ENCODE measurements at places on chromosomes 4 and X.

DNA sequence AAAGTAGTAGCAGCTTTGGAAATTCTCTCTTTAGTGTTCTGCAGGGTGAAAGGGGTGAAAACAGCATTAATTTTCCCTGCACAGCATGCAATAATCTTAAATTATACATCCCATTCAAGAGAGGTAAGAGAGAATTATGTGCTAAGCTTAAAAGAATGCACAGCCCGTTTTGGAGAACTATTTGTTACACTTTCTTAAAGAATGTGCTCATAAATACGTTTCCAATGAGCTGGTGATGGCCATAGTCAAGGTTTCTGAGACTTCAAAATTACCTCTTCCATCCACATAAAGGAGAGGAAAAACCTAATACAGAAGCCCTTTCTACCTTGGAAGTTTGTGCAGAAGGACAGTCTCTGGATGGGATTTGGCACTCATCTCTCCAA lies 766.7 kb upstream of the TENM3 start:
- no peak for DNase-seq

- peak; percentile 40 for DNase-seq
Measured at GRCh38 chr4:11428899-11429698, 405 bp upstream of the HS3ST1 start.

DNA sequence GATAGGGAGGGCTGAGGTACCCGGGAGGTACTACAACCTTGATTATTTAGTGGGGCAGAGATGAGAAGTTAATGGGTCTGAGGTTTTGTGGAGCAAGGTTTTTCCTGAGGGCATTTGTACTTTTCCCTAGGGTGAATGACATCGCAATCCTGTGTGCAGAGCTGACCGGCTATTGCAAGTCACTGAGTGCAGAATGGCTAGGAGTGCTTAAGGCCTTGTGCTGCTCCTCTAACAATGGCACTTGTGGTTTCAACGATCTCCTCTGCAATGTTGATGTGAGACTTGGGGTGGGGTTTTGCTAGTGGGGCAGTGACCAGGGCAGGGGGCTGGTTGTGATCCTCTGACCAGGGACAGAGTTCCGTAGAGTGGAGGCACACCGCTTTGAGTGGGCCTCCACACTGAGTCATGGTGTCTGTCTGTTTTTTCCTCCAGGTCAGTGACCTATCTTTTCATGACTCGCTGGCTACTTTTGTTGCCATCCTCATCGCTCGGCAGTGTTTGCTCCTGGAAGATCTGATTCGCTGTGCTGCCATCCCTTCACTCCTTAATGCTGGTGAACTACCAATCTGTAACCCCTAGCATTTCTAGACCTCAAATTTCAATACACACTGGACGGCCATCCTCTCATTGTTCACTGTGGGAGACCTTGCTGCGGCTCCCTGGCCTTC lies 9.9 kb downstream of the MED12 start:
- no peak for DNase-seq

- no peak for DNase-seq
Measured at GRCh38 chrX:115503099-115503498, 57.9 kb upstream of the PLS3 start.

DNA sequence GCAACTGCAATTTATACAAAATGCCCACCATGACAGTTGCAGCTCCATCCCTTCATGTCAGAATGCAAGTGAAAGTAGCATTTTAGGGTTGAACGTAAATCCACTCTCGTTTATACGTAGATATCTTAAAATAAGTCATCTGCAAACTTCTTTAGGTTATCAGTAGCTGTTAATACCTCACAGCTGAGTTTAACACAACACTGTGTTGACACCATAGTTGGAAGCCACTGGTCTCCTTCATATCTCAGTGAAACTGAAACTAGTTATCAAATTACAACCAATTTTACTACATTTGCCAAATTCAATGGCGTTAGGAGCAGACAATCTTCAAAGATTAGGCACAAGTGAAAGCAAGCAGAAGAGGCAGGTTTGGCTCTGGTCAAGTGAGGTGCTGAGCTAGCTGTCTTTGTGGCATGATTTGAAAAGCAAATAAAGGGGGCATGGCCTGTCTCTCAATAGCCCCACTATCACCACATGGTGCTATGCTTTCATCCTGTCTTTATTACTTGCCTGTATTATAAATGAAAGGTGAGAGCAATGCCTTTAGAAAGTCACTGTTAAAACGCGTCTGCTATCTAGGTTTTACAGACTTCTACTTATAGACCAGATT lies 12.3 kb downstream of the PPP3CA start:
- DNase-seq, result no peak

DNA sequence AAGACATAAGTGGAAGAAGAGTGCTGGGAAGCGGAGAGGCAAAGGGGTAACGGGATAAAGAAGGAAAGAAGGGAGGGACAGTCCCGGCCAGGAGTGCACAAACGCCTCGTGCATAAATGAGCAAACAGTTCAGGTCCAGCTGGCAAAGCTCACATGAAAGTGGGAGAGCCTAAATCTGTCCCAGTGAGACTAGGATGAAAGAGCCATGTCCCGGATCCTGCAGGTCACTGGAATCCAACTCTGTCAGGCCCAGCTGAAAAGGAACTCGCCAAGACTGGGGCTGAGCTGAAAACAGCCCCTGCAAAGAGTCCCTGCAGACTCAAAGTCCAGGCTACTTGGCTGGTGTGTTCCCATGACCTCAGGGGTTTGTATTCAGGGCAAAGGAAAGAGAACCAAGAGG lies 38.0 kb upstream of the CRMP1 start:
- no peak for DNase-seq

GRCh38 chr4:37693450-37694190 lies 7.4 kb upstream of the RELL1 start:
- no peak for DNase-seq

DNA sequence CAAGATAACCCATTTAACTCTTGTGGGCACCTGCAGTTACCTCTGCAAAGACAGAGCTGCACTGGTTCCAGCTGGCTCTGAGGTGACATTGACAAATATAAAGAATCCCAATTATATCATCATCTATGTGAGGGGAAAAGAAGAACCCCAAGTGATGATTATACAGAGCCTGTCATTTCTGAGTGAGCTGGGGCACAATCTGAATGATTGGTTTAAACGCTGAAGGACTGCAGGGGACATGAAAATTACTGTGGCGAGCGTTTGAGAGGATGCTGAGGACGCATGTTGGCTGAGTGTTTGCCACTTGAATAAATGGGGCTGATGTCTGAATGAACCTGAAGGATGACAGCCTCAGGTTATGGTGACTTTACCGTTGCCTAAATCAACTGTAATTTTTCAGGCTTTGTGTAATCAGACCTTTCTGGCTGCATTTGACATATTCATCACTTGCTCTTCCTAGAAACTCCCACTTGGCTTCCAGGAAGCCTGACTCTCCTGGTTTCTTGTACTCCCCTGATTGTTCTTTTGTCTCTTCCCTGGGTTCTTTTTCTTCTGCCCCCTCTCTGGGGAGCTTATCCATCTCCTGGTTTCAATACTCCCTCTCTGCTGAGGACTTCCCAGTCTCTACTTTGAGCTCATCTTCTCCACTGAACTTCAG lies 4.1 kb upstream of the HSD17B10 start:
- DNase-seq, result no peak

GRCh38 chr4:113758372-113758771 lies 3.2 kb downstream of the CAMK2D start:
- no peak for DNase-seq

DNA sequence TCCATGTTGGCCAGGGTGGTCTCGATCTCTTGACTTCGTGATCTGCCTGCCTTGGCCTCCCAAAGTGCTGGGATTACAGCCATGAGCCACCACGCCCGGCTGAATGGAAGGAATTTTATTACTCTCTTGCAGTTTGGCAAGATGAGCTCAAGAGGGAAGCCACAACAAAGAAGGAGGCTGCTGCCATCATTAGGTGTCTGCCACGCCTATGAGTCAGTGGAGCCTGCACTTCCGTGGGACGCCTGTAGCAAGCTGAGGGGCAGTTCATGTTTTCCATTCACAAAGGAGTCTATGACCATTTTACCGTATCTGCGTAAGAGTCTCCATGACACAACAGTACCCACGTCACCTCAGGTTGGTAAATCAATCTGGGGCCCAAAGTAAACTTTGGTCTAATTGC lies 51.2 kb upstream of the CHRNA9 start:
- DNase-seq, result peak; percentile 63

GRCh38 chr4:121096629-121097028 lies 24.3 kb upstream of the NDNF start:
- DNase-seq, result no peak

- DNase-seq, result no peak
Measured at GRCh38 chrX:69107747-69108401, 57.4 kb downstream of the PJA1 start.

GRCh38 chr4:17128268-17128667 lies 229.8 kb upstream of the LDB2 start:
- DNase-seq, result no peak

- DNase-seq, result no peak
Measured at GRCh38 chrX:153547195-153547594, 29.8 kb downstream of the ATP2B3 start.

DNA sequence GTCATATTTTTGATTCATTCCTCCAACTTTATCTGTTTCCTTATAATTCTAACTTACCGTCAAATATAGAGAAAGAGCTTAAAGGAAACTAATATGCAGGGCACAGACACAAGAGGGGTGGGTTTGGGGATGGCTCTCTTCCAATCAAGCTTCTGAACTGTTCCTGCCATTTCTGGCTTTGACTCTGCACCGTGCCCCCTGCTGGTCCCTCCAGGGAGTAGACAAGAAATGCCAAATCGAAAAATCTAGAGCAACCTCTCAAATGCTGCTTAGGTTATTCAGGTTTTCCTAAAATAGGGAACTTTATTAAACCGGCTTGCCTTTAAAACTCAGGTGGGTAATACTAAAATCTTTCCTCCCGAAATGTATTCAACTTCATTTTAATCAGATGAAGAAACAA lies 39.8 kb upstream of the VCX3A start:
- DNase-seq, result no peak

GRCh38 chrX:16705370-16705769 lies 7.1 kb downstream of the CTPS2 start:
- DNase-seq, result no peak

DNA sequence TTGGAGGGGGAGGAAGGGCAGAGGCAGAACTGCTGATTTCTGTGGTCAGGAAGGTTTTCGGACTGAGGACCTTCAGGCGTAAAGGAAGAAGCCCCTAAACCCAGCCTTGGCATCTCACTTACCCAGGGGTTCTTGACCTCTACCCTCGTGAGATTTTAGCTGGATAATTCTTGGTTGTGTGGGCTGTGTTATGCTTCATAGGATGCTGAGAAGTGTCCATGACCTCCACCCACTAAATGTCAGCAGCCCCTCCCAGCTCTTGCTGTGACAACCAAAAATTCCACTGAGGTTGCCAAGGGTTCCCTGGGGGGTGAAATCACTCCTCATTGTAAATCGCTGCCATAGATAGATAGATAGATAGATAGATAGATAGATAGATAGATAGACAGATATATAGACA lies 5.8 kb upstream of the CRLF2 start:
- DNase-seq, result no peak

DNA sequence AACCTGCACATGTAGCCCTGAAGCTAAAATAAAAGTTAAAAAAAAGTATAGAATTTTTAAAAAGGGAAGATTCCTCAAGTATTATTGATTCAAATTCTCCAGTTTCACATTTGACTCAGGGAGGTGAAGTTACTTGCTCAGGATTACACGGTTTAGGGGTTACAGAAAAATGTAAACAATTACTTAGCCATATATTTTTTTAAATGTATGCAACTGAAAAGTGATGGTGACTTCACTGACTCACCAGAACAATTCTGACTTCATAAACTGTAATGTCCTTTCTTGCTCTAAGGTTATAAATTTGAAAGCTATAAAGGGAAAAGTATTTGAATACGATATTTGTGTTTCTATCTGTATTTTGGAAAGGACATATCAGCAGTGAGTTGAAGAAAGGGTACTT lies 371.2 kb downstream of the SPRY1 start:
- no peak for DNase-seq

DNA sequence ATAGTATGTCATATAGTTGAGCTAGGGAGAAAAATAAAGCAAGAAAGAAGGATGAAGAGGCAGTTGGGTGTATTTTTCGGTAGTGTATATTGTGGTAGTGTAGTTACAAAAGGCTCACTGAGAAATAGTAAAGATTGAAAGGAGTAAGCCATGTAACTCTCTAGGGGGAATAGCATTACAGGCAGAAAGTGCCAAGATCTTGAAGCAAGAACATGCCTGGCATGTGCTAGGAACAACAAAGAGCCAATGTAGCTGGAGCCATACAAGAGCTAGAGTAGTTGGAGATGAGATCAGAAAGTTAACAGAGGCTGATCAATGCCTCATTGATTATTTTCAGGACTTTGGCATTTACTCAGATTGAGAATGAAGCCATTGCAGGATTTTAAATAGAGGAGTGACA lies 3.0 kb downstream of the ABCE1 start:
- DNase-seq, result no peak

DNA sequence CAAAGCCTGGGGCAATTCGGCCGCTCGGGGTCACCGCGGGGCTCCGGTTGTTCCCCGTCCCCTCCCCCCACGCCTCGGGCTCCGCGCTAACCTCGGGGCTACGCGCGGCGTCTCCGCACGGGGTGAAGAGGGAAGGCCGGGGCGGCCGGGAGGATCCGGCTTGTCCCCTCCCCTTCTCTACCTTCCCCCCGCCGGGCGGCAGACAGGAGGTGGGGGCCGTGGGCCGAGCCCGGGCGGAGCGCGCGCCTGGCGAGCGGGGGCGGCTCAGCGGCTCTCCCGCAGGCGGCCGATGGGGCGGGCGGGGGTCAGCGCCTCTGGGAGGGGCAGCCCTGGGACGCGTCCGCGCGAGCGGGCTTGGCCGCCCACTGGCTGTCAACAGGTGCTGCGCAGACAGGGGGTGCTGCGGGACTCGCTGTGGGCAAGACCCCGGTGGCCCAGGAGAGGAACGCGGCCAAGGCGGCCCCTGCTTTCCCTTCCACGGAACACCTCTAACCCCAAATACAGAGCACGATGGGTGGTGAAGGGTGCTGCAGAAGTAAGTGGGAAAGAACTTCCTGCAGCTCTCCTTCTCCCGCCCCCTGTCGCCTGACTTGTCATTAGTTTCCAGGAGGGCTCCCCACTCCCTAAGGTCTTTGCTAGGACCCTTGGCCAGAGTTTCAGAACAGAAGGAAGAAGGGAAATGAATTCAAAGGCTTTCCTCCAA lies at the start of gene PDGFC:
TSS of gene PDGFC (minus strand) at position 124 of the 703 bp plus-strand sequence. CDS start 896 bp downstream, outside the sequence.
- no peak for DNase-seq

- no peak for DNase-seq
Measured at GRCh38 chr4:176883681-176884418, 91.1 kb upstream of the VEGFC start.

- DNase-seq, result no peak
Measured at GRCh38 chrX:65610040-65610439, 57.4 kb upstream of the MSN start.

DNA sequence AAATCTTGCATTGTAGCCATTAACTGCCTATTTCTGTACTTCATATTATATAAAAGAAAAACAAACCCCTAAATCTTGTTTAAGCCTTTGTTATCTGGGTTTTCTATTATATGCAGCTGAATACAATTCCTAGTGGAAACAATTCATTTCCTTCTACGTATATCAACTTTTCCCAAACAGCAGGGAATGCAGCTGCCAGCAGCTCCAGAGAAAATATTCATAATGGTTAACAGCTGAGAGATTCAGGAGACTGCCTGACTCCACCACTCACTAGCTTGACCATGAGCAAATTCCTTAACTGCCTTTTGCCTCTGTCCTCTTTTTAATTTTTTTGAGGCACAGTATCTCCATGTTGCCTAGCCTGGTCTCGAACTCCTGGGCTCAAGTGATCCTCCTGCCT lies 146.2 kb downstream of the SPATA18 start:
- no peak for DNase-seq

Measured in stimulated activated CD4-positive, alpha-beta T cell treated with anti-CD3 and anti-CD28 coated beads, Interleukin-4, amount 100 ng/mL, for 4 hours (primary cell).